ENCODE measurements at places on chromosomes 5 and 9. TPM values are rescaled to one million over a fixed set of nuclear protein-coding genes. Genes with fewer than 3 reads are reported as not detected.

GRCh38 chr5:132098151-132098594 is 24.6 kb downstream of the CSF2 start:
- H3K4me3 ChIP-seq, result no peak overlapping the region
- no peak for DNase-seq
- H3K36me3 ChIP-seq, result peaks cover 5% of the 10 kb centered on the region
- H3K27ac ChIP-seq, result peak overlapping the region; percentile 76

DNA sequence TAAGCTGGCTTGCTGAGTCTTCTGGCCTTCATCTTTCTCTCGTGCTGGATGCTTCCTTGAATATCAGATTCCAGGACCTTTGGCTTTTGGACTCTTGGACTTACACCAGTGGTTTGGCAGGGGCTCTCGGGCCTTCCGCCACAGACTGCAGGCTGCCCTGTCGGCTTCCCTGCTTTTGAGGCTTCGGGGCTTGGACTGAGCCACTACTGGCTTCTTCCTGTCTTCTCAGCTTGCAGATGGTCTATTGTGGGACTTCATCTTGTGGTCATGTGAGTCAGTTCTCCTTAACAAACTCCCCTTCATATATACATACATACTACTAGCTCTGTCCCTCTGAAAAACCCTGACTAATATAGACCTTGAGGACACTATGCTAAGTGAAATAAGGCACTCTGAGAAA is 78.3 kb upstream of the SSBP2 start:
- H3K27ac ChIP-seq, result no peak overlapping the region
- no peaks in the 10 kb centered on the region for H3K27me3 ChIP-seq
- H3K4me1 ChIP-seq, result no peaks in the 10 kb centered on the region
- DNase-seq, result no peak
- H3K4me3 ChIP-seq, result no peak overlapping the region
- H3K36me3 ChIP-seq, result no peaks in the 10 kb centered on the region

- no peak for DNase-seq
- H3K4me3 ChIP-seq, result no peak overlapping the region
- H3K27me3 ChIP-seq, result no peaks in the 10 kb centered on the region
- no peaks in the 10 kb centered on the region for H3K36me3 ChIP-seq
Measured at GRCh38 chr5:15650266-15650665, 150.3 kb downstream of the FBXL7 start.

GRCh38 chr9:130599625-130600024 is 20.2 kb downstream of the FUBP3 start:
- no peaks in the 10 kb centered on the region for H3K4me1 ChIP-seq
- no peak overlapping the region for H3K4me3 ChIP-seq

DNA sequence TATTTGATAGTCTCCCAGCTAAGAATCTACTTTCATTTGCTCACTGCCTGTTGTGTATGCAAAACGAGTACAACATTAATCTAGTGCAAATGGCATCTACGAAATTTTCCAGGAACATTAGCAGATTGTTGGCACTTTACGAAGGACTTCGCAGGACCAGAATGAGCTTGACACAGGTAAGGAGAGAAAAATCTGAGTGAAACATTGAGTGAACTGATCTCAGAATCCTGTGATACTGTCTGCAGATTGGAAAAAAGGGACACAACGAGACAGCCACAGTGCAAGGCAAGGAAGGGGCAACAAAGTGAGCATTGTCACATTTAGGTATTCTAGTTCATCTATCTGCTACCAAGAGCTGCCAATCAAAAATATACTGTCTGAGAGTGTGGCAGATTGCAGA is 350.5 kb downstream of the ZNF608 start:
- peaks cover 2% of the 10 kb centered on the region for H3K36me3 ChIP-seq
- no peaks in the 10 kb centered on the region for H3K4me1 ChIP-seq
- no peak for DNase-seq
- no peak overlapping the region for H3K27ac ChIP-seq
- H3K4me3 ChIP-seq, result no peak overlapping the region

GRCh38 chr9:110969971-110970386 is 68.3 kb downstream of the LPAR1 start:
- no peak overlapping the region for H3K27ac ChIP-seq
- no peaks in the 10 kb centered on the region for H3K36me3 ChIP-seq
- no peaks in the 10 kb centered on the region for H3K27me3 ChIP-seq
- no peaks in the 10 kb centered on the region for H3K4me1 ChIP-seq
- no peak for DNase-seq

Gene ADAMTS2
- total RNA-seq, result not detected

Gene DND1
- 2.9 TPM for total RNA-seq

Gene CKMT2
- total RNA-seq, result not detected

Gene JAKMIP2
- 5.2 TPM for total RNA-seq

Gene FOXD4L5
- total RNA-seq, result 0.23 TPM

Gene TRIM7
- 1.7 TPM for total RNA-seq

Gene THG1L
- total RNA-seq, result 16.3 TPM
